ENCODE measurements at places on chromosomes 16 and 17. TPM values are rescaled to one million over a fixed set of nuclear protein-coding genes. Genes with fewer than 3 reads are reported as not detected.
A peak's percentile ranks its signal among the peaks of the same experiment; 100 is the strongest.

DHX58 gene
- 16.9 TPM for total RNA-seq

NPIPB9 gene
- total RNA-seq = 1.4 TPM

ITGB4 gene
- total RNA-seq = 0.72 TPM

KRTAP4-4 gene
- not detected for total RNA-seq

TAT gene
- not detected for total RNA-seq

SOX9 gene
- not detected for total RNA-seq

C17orf113 gene
- 0.65 TPM for total RNA-seq

DNA sequence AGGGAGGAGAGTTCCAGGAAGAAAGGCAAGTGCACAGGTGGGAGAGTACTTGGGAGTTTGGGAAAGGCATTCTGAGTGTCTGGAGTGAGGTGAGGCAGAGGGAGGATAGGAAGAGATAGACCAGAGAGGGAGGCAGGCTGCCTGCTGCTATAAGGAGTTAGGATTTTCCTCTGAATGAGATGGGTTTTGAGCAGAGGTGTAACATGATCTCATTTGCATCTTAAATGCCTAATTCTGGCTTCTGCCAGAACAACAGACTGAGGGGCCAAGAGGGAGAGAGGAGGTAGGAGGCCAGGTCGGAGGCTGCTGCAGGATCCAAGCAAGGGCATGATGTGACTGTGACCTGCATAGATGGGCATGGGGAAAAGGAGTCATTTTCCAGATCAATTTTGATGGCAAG lies 31.5 kb upstream of the IRX6 start:
- DNase-seq = no peak

DNA sequence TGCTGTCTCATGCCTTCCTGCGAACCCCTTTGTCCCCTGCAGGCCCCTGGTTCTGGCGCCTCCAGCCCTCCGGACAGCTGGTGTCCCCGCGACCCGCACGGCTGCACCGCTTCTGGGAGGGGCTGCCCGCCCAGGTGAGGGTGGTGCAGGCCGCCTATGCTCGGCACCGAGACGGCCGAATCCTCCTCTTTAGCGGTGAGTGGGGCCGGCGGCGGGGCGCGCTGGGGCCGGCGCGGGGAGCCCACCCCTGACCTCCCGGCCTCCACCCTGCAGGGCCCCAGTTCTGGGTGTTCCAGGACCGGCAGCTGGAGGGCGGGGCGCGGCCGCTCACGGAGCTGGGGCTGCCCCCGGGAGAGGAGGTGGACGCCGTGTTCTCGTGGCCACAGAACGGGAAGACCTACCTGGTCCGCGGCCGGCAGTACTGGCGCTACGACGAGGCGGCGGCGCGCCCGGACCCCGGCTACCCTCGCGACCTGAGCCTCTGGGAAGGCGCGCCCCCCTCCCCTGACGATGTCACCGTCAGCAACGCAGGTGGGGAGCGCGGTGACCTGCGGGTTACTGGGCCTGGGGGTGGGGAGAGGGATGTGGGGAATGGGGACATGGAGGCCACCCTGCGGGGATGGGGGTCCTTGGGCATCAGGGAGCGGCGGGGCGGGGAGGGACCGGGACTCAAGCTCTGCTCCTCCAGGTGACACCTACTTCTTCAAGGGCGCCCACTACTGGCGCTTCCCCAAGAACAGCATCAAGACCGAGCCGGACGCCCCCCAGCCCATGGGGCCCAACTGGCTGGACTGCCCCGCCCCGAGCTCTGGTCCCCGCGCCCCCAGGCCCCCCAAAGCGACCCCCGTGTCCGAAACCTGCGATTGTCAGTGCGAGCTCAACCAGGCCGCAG lies 7.1 kb upstream of the IL32 start:
- peak; percentile 41 for DNase-seq

DNA sequence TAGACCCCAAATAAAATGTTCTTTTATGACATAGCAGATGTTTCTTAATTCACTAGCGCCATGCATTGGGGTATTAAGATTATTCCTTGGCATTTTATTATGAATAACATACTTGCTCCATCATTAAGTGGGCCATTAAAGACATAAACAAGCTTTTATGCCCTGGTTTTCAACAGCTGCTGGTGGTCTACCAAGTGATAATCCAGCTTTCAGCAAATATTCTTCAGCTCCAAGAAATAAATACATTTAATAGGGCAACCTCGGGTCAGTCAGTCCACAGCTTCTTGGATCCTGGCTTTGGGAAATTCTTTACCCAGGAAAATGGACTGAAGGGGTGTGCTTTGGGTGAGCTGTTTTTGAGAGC lies 217.3 kb upstream of the IRX3 start:
- DNase-seq = no peak

DNA sequence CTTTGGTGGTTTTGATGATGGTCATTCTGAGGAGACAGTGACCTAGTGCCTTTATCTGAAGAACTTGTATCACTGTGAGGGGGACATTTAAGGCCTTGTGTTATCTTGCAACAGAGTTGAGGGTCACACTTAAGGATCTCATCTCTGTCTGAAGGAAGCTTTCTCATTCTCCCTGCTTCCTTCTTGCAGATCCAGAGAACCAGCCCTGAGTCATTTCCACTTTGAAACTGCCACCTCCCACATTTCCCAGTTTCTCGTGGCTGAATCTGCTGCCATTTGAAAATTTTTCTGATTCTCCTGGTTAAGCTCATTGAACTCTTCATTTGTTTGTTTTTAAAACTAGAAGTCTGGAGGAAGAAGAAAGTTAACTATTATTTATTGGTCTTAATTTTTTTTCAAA lies 190.2 kb upstream of the CDH11 start:
- no peak for DNase-seq

DNA sequence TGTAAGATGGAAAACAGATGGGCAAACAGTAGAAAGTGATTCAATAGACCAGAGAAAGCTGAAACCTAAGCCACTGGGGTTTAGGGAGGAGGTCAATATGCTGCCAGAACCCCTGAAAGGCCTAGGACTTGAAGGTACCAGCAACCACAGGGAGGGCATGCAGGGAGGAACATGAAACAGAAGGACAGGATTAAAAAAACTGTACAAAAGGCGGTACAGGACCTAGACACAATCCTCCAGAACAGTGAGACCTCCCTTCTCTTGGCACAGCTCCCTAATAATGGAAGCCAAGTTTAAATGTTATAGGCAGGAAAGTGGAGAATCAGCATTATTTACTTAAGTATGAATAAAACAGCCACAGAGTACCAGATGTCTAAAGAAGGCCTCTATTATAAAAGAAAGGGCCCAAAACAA lies 105.5 kb downstream of the SPAG9 start:
- no peak for DNase-seq

DNA sequence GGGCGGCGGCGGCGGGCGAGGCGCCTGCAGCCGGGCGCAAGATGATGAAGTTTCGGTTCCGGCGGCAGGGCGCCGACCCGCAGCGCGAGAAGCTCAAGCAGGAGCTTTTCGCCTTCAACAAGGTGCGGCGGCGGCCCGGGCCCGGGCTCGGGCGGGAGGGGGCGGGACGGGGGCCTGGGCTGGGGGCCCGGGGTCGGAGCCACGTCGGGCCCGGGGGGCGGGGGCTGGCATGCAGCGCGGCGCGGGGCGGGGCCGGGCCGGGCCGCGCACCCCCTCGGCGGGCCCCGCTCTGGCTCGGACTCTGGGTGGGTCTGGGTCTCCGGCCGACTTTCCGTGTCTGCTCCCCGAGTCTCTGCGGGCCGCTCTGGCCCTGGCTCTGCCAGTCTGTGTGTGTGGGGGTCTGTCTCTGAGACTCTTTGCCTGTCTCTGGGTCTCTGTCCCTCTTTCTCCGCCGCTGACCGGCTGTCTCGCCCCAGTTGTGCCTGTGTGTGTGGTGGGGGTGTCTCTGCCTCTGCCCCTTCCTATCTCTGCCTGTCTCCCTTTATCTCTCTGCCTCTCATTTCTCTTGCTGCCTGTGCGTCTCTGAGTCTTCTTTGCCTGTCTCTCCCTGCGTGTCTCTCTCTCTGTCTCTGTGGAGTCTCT lies 328 bp downstream of the LLGL1 start:
- no peak for DNase-seq

DNA sequence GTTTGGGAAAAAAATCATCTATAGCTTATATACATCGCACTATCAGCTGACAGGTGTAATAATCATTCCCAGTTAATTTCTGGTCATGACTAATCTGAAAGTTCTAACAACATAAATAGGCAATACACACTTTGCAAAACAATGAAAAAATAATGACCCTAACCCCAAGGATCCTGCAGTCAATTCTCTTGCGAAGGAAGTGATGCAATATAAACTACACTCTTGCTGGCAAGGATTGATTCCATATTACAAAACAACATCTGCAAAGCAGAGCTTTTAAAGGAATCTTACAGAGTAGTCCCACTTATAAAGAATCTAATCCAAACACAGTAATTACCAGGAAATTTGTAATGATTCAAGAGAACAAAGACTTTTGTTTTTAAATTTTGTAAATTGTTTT lies 73.4 kb downstream of the MYO1D start:
- no peak for DNase-seq

- no peak for DNase-seq
Observed at GRCh38 chr16:68179196-68179795, 56.6 kb downstream of the ESRP2 start.

DNA sequence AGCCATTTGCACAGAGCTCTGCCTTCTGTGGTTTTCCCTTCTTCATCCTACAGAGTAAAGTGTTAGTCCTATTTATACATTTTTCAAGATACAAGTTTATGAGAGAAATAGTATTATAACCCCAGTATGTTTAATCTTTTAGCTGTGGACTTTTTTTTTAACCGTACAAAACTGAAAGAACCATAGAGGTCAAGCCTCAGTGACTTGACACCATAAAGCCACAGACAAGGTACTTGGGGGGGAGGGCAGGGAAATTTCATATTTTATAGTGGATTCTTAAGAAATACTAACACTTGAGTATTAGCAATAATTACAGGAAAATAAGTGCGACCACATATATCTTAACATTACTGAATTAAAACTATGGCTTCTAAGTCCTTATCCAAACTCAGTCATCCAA lies 17.0 kb upstream of the RAB11FIP4 start:
- no peak for DNase-seq

GRCh38 chr17:40498281-40499084 lies 2.9 kb downstream of the TNS4 start:
- DNase-seq = no peak

- no peak for DNase-seq
Observed at GRCh38 chr17:73690676-73691075, 46.4 kb upstream of the SDK2 start.

DNA sequence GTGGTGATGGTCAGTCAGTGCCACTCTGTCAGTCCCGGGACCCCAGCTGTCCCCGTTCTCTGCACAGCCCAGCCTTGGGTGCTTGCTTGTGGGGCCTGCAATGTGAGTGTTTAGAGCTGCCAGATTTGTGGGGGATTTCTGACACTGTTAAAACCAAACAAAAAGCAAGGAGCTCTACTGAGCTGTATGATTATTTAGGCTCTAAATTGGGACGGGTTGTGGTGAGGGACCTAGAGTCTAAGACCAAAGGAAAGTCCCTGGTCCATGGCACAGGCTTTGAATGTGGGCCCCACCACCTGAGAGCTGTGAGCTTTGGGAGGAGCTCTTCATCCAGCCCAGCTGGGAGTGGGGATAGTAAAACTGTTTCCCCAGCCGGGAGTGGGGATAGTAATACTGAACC lies 63.3 kb downstream of the KSR1 start:
- no peak for DNase-seq

GRCh38 chr16:14155572-14156190 lies 84.6 kb downstream of the MRTFB start:
- DNase-seq = no peak

- peak; percentile 33 for DNase-seq
Observed at GRCh38 chr16:29820271-29820701, at the start of gene MVP. Gene MVP (plus strand): TSS chr16:29820462. CDS start chr16:29830550, 10,088 bp downstream.

DNA sequence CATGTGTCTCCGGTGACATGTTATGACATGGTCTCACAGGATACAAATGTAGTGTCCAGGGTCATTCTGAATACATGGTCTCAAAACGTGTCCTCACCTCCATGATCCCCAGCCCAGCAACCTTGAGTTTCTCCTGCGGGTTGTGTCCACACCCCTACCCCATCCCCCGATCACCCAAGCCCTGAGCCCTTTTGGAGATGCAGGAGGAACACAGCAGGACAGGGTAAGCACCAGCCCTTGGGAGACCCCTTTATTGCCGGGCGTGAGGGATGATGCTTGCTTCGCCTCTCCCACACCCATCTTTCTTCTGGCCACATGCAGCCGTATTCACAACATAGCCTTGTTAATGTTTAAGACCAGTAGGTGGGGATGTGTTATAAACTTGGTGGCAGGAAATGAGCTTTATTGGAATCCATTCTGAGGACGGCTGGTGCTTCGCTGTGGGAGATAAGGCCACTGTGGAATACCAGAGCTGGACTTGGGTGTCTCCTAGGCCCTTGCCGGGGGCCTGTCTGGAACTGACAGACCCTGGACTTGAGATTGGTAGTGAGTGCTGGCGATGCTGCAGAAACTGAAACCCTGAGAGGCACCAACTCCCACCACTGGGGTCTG lies 5.5 kb downstream of the TMEM132E start:
- no peak for DNase-seq

DNA sequence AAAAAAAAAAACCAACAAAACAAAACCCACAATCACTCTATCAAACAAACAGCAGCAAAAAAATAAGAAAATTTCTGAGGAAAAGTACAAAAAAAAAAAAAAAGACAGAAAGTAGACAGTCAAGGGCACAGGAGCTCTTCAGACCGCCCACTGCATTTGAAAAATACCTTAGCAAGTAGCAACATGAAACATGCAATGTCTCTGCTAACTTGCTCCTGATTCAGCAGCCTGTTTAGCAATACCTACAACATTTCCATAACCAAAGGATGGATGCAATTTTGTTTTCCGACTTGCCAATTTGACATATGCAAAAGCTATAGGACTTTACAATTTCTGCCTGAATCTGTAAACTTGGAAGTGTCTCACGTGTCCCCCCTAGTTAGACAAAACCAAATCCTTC lies 57.4 kb downstream of the SYNRG start:
- no peak for DNase-seq
